ENCODE measurements at places on chromosomes 11 and 22. TPM values are rescaled to one million over a fixed set of nuclear protein-coding genes. Genes with fewer than 3 reads are reported as not detected.

DNA sequence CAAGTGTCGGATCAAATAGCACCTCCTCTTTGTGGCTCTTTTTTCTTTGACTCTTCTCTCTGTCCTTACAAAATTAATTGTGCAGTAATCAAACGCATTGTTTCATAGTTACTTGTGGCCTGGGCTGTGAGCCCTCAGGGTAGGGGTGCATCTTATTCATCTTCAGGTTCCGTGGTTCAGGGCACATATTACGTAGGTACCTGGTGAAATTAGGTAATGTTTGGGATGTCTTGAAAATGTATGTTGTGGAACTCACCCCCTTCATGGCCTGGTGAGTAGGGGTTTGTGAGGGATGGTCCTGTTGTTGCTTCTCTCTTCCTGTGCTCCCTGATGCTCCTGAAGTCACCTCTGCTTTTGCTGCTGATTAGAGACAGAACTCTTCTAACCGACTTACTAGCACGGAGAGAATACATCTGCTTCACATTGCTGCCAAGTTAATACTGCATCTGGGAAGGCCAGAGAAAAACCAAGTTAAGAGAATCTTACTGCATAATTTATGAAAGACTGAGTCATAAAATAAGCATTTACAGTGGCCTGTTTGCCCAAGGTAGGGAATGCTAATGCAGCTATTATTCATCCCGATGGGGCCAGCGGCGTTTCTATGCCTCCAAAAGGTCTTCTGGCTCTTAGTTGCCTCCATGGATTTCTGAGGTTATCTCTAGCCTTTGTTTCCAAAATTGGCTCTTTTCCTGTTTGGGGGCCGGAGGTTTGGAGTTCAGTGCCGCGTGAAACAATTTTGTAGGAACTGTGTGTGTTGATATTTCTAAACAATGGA is 66.9 kb downstream of the TBC1D22A start:
- no peak for DNase-seq
- no peaks in the 10 kb centered on the region for H3K36me3 ChIP-seq
- H3K4me1 ChIP-seq = peaks cover 31% of the 10 kb centered on the region
- H3K4me3 ChIP-seq = no peak overlapping the region
- H3K27ac ChIP-seq = peak overlapping the region; percentile 49

RASL10A gene
- total RNA-seq = 3.5 TPM

GRCh38 chr11:13347901-13348300 is 70.3 kb downstream of the BMAL1 start:
- no peak overlapping the region for H3K4me3 ChIP-seq
- DNase-seq = no peak
- peaks cover 4% of the 10 kb centered on the region for H3K36me3 ChIP-seq
- H3K4me1 ChIP-seq = no peaks in the 10 kb centered on the region
- no peak overlapping the region for H3K27ac ChIP-seq
- no peaks in the 10 kb centered on the region for H3K27me3 ChIP-seq

DNA sequence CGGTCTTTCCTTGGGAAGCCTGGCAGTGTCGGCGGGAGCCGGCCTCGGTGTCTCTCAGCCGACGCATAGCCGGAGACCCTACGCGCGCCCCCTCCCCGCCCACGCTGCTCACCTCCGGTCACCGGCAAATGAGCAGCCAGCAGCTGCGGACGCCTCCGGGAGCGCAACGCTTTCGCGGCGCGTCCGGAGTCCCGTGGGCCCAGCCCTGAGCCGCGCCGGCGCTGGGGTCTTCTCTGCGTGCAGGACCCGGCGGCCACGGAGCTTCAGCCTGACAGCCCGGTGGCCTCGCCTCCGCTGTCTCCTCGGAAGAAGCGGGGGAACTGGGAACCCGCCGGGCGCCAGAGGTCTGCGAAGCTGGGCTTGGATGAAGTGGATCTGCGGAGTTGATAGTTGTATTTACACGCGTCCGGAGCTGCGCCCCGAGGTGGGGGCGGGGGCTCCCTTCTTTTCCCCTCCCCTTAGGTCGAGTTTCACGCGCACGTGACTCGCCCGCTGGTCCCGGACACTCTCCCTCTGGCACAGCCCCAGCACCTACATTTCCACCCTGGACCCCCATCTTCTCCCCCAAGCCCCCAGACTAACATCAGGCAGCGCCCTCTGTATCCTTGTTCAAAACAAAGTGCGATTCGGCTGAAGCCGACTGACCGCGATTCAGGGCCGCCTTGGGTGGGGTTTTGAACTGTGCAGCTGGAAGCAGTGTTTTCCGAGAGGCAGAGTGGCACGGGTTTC is at the start of gene SLC43A1:
Gene SLC43A1, minus strand, starts transcription at position 371 of the 729 bp plus-strand sequence. CDS start 1,591 bp downstream, outside the sequence.
- H3K36me3 ChIP-seq = no peaks in the 10 kb centered on the region
- no peak for DNase-seq
- no peaks in the 10 kb centered on the region for H3K27me3 ChIP-seq
- H3K4me3 ChIP-seq = peak within 1 kb of the TSS; percentile 82
- H3K27ac ChIP-seq = peak within 1 kb of the TSS; percentile 62
- peaks cover 19% of the 10 kb centered on the region for H3K4me1 ChIP-seq

DNA sequence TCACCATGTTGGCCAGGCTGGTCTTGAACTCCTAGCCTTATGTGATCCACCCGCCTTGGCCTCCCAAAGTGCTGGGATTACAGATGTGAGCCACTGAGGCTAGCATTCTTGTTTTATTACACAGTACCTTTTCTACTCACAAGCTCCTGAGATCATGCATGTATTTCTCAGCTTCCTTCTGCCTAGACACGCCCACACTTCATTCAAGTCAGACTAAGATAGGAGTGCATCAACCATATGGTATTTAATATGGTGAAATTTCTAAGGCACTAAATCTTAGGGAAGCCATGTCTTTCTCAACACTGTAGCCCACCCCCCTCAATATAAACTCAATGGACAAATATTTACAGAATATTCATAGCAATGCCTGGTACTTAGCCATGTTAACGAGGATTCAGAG is 62.1 kb downstream of the SLC25A17 start:
- no peak for DNase-seq
- H3K36me3 ChIP-seq = no peaks in the 10 kb centered on the region
- H3K27me3 ChIP-seq = no peaks in the 10 kb centered on the region
- H3K4me1 ChIP-seq = peaks cover 57% of the 10 kb centered on the region
- peak overlapping the region; percentile 81 for H3K27ac ChIP-seq

- H3K27ac ChIP-seq = peak within 1 kb of the TSS; percentile 65
- H3K36me3 ChIP-seq = no peaks in the 10 kb centered on the region
- H3K4me3 ChIP-seq = peak within 1 kb of the TSS; percentile 27
- peaks cover 41% of the 10 kb centered on the region for H3K27me3 ChIP-seq
- DNase-seq = no peak
- H3K4me1 ChIP-seq = peaks cover 10% of the 10 kb centered on the region
Observed at GRCh38 chr22:38467904-38468442, at the start of gene KDELR3. TSS of gene KDELR3 (plus strand) at chr22:38468096. CDS start at chr22:38468234, 138 bp downstream.

RIMBP3B gene
- total RNA-seq = not detected

GRCh38 chr11:33463059-33463458 is 205.9 kb downstream of the HIPK3 start:
- H3K4me1 ChIP-seq = no peaks in the 10 kb centered on the region
- no peak overlapping the region for H3K27ac ChIP-seq
- H3K36me3 ChIP-seq = no peaks in the 10 kb centered on the region
- H3K4me3 ChIP-seq = no peak overlapping the region
- no peak for DNase-seq

Measured in esophagus squamous epithelium (tissue), 5 donors.